Adrenal gland (tissue), 19 donors: ENCODE measurements at places on chromosomes 4 and X. TPM values are rescaled to one million over a fixed set of nuclear protein-coding genes. Genes with fewer than 3 reads are reported as not detected.

- DNase-seq: no peak
Observed at GRCh38 chr4:20618731-20619130, 81.5 kb upstream of the PACRGL start.

GRCh38 chrX:1152090-1152489 lies 60.4 kb downstream of the CRLF2 start:
- no peak for DNase-seq

- no peak for DNase-seq
Observed at GRCh38 chrX:108246304-108246954, 154.9 kb downstream of the ATG4A start.

GRCh38 chr4:74379912-74380311 lies 15.0 kb downstream of the EREG start:
- no peak for DNase-seq

DNA sequence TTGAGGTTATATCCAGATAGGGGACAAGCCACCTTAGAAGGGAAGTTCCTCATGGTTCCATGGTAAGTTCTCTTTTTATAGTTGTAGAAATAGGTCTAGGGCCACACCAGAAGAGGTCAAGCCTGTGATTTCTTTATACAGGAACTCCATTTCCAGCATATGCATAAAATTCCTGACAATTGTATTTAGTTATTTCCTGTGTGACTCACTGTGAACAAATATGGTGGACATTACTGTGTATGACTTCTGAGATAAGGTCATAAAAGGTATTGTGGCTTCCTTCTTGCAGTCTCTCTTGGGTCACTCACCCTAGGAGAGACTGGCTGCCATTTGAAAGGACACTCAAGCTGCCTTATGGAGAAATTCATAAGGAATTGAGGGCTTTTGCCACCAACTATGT lies 2.2 kb upstream of the C4orf36 start:
- DNase-seq: no peak

The ARMCX1 gene
- polyA plus RNA-seq: 26.7 TPM

DNA sequence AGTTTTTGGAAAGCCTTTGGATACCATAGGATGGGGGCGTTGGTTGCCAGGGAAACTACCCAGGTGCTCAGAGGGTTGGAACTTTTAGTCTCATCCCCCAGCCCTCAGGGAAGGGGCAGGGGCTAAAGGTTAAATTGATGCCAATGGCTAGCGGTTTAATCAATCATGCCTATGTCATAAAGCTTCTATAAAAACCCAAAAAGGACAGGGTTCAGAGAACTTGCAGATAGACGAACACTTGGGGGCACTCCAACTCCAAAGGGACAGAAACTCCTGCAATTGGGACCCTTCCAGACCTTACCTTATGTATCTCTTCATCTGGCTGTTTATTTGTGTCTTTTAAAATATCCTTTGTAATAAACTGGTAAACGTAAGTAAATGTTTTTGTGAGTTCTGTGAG lies 30.0 kb upstream of the GPR173 start:
- no peak for DNase-seq

GRCh38 chr4:133596459-133596858 lies 447.4 kb downstream of the PCDH10 start:
- no peak for DNase-seq

The HSFX3 gene
- polyA plus RNA-seq: not detected

The ADGRL3 gene
- polyA plus RNA-seq: 13.3 TPM

- no peak for DNase-seq
Observed at GRCh38 chr4:109496875-109497274, 63.2 kb upstream of the MCUB start.

DNA sequence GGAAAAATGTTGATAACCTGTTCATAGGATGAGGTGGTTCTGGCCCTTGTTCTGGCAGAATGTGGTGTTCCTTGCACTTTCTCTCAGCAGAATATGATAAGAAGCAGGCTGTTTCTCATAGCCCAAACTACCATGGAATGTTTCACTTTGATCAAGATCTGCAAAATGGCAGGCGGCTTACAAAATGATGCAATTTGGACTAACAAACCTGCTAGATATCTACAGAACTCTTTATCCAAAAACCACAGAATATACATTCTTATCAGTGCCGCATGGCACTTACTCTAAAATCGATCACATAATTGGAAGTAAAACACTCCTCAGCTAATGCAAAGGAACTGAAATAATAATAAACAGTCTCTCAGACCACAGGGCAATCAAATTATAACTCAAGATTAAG lies 55.9 kb upstream of the ABCB7 start:
- DNase-seq: no peak

DNA sequence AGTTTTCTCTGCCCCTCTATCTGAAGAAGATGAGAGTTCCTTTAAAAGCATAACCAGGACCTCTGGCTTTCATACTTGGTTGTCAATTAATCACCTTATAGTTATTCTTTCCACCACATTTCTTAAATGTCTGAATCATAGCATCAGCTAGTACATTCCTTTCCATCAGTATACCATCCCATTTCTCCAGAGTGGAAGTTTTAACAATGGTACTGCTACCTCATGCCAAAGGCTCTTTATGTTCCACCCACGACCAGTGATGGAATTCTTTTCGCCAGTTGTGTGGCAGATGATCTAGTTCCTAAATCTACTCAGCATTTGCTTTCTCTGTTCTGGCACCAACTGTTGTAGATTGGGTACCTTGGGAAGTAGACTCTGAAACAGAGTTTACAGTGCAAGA lies 379.8 kb downstream of the ZNF674 start:
- no peak for DNase-seq

GRCh38 chrX:93177930-93178329 lies 495.4 kb downstream of the NAP1L3 start:
- no peak for DNase-seq

GRCh38 chrX:10041383-10041782 lies 74.2 kb downstream of the CLDN34 start:
- DNase-seq: no peak

GRCh38 chr4:8241895-8242696 lies 27.5 kb upstream of the HTRA3 start:
- DNase-seq: peak; percentile 88

DNA sequence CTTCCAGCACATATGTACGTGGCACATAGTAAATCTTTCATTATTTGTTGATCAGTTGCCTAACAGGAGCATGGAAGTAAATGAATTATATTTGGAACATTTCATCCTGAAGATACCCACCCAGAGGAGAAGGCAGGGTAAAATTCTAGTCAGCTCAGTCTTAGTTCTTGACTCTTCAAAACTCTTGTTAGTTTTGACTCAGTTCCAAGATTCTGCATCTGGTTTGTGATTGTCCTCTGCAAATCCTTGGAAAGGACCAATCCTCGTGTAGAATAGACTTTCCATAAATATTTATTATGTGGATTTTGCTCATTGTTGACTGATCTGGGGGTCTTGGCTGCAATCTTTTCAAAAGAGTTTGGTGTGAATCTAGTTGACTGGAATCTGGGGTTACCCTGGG lies 257.5 kb upstream of the FAT1 start:
- DNase-seq: no peak

The MAGEE2 gene
- 0.07 TPM for polyA plus RNA-seq

The UGT2A1 gene
- polyA plus RNA-seq: not detected
